ENCODE measurements at places on chromosomes 12 and 14. TPM values are rescaled to one million over a fixed set of nuclear protein-coding genes. Genes with fewer than 3 reads are reported as not detected.

P2RX2 gene
- total RNA-seq: 1.6 TPM

B4GALNT1 gene
- 1.2 TPM for total RNA-seq

DNA sequence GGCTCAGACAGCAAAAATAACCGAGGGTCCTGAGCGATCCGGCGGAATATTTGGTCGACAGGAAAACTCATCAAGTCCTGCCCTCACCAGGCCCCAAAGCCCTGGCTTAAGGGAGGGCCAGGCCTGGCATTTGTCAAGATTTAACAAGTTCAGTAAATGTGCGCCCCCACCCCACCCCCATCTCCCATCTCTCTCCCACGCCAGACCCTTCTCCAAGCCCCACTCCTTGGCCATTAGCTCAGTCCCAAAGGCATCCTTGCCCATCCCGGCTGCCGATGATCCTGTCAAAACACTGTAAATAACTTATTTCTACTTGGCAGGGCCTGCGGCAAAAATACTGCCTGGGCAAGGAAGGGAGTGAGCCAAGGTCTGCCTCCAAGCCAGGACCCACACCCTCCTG is 52.8 kb downstream of the ITPK1 start:
- no peaks in the 10 kb centered on the region for H3K36me3 ChIP-seq
- H3K4me1 ChIP-seq: peaks cover 38% of the 10 kb centered on the region
- H3K27ac ChIP-seq: peak overlapping the region; percentile 80

DNA sequence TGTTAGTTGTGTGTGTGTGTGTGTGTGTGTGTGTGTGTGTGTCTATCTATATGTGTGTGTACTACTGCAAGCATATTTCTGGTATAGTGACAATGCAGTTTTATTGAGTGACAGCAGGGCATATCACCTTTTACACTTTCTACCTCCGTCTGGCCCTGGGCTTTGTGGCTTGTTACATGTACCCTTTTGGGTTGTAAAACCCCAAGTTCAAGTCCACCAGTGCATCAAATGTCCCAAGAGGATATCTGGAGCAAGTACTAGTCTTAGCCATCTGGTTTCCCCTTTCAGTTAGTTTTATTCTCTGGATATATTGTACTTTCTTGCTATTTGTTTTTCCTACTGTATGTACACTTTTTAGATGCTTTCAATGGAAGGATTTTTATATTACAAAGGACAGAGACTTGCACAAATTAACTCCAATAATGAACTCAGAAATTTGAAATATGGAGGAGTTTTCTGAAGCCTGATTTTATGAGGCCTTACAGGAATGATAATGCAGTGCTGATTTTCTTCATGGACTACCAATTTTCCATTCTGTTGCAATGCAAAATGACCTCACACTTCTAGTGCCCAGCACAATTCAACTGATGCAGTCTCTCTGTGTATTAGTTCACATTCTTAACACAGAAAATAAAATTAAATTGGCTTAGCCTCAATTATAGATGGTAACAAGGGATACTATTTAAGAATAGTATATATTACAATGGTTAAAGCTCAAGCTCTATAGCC is 29.1 kb downstream of the SLC16A7 start:
- H3K4me3 ChIP-seq: no peak overlapping the region
- peaks cover 3% of the 10 kb centered on the region for H3K4me1 ChIP-seq
- DNase-seq: no peak
- H3K36me3 ChIP-seq: no peaks in the 10 kb centered on the region
- H3K27ac ChIP-seq: no peak overlapping the region

GRCh38 chr14:61928701-61929100 is 166.5 kb downstream of the SNAPC1 start:
- no peak overlapping the region for H3K4me3 ChIP-seq
- peaks cover 72% of the 10 kb centered on the region for H3K4me1 ChIP-seq
- no peak overlapping the region for H3K27ac ChIP-seq
- H3K36me3 ChIP-seq: no peaks in the 10 kb centered on the region
- no peak for DNase-seq

GRCh38 chr14:68307790-68308168 is 485.1 kb downstream of the ZFP36L1 start:
- DNase-seq: no peak
- H3K27ac ChIP-seq: no peak overlapping the region
- no peak overlapping the region for H3K4me3 ChIP-seq
- peaks cover 20% of the 10 kb centered on the region for H3K4me1 ChIP-seq

GRCh38 chr14:23430016-23430722 is 5.3 kb downstream of the MYH7 start:
- DNase-seq: no peak
- no peak overlapping the region for H3K27ac ChIP-seq
- no peaks in the 10 kb centered on the region for H3K36me3 ChIP-seq
- no peaks in the 10 kb centered on the region for H3K4me1 ChIP-seq
- H3K4me3 ChIP-seq: no peak overlapping the region
- peaks cover 51% of the 10 kb centered on the region for H3K27me3 ChIP-seq

TSPAN9 gene
- total RNA-seq: 21.8 TPM

GRCh38 chr12:42640391-42640790 is 50.8 kb upstream of the PRICKLE1 start:
- no peaks in the 10 kb centered on the region for H3K27me3 ChIP-seq
- no peak overlapping the region for H3K27ac ChIP-seq
- H3K4me1 ChIP-seq: peaks cover 6% of the 10 kb centered on the region

DNA sequence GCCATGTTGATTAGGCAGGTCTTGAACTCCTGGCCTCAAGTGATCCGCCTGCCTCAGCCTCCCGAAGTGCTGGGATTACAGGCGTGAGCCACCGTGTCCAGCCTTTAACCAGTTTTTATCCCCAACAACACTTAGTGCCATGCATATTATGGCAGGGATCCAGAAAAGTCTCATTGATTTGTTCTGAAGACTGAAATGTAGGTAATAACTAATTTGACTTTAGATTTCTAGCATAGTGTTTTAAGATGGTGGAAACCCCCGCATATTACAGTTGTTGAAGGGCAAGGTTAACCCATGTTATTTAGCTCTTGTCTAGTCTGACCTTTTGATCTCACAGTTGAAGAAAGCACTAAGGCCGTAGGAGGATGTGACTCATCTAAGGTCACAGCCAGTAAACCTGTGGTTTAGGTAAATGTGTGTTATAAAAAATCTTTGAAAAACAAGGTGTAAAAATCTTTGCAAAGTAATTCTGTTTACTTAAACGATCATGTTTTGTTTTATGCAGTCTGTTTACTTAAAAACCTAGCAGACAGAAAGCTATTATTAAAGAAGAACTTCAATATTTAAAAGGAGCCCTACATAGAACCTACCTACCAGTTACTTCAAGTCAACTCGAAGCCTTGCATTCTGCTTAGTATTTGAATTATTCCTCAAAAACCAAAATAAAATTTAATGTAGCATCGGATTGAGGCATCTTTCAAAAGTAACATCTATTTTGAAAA is 24.8 kb downstream of the BICDL1 start:
- H3K27me3 ChIP-seq: no peaks in the 10 kb centered on the region
- no peak for DNase-seq
- H3K36me3 ChIP-seq: peaks cover 4% of the 10 kb centered on the region
